Ammon's horn (tissue), 1 donor: ENCODE measurements at places on chromosomes 16 and 17.

- no peak for DNase-seq
Observed at GRCh38 chr16:80720804-80721371, 83.5 kb downstream of the CDYL2 start.

DNA sequence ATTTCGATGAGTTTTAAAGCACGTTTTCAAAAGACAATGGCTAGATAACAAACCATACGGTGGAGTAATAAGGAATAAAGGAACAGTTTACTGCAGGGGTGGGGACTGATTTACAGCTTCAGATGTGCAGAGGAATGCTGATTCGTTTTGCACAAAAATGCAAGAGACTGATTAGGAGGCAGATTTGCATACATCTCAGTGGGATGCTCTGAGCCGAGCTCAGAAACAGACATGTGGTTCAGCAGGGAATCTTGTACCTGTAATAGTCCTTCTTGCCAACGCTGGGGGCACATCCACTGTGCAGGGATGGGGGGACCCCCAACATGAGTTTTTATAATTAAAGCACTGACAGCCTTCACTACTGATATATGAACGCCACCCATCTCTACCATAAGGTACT, 308.0 kb downstream of the GRIN2A start:
- no peak for DNase-seq

- no peak for DNase-seq
Observed at GRCh38 chr17:57186226-57187019, 69.9 kb upstream of the MSI2 start.

- no peak for DNase-seq
Observed at GRCh38 chr17:73343739-73344454, 32.1 kb upstream of the CDC42EP4 start.

- DNase-seq: no peak
Observed at GRCh38 chr17:65072660-65073071, 16.1 kb upstream of the GNA13 start.

GRCh38 chr16:2178321-2179106, 17.9 kb downstream of the CASKIN1 start:
- DNase-seq: no peak

DNA sequence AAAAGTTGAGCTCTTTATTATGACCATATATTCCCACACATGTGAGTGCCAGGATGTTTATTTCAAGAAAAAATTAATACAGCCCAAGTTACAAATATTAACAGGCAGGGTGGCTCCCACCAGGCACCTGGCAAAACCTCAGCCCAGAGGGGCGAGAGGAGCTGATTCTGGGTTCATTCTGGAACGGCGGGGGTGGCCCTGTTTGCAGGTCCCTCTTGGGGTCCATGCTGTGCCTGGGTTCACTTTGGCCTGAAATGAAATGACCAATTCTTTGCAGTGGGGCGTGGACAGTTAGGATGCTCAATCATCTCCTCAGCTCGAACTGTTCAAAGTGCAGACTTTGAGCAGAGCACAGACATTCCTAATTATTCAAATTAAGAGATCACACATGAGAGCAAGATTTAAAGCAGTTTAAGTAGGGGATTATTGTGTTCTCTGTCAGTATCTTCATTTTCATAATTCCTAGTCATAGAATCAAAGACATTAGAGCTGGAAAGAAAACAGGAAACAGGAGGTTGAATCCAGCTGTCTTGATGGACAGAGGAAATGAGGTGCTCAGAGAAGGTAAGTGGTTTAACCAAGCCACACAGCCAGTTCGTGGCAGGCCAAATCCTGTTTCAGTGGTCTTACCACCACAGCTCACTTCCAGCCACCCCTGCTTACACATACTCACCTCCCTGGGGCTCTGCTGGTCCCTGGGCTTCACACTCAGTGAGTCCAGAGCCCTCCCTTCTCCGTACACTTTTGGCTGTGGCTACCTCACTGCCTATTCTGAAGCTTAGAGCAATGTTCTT, 363.9 kb upstream of the TNRC6C start:
- DNase-seq: no peak

GRCh38 chr17:56373981-56374833, 219.3 kb upstream of the NOG start:
- DNase-seq: no peak

DNA sequence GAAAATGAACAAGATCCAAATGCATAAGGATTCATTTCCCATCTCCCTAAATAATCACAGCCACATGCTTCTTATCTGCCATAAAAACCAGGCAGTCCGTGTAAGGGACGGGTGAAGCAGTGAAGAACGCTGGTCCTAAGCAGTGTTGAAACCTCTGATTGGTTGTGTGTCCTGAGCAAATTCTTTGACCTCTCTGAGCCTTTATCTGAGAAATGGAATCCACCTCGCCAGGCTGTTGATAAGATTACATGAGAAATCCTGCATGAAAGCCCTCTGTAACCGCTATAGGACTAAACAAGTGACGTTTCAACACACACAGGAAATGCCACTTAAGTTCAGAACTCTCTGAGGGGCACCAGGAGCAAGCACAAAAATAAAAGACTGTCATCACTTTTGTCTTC, 26.8 kb downstream of the GAS7 start:
- no peak for DNase-seq

DNA sequence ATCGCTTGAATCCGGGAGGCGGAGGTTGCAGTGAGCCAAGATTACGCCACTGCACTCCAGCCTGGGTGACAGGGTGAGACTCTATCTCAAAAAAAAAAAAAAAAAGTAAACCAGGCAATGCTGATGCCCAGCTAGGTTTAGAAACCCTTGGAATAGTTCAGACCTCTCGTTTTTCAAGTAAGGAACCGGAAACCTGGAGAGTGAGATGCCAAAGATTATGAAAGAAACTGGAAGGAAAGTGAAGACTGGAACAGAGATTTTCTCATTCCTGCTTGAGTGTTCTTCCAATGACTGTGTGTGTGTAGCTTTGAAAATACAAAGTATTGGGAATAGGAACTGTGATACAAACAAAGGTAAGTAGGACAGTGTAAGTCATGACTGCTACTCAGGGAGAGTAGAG, 35.7 kb downstream of the MYH3 start:
- no peak for DNase-seq

- no peak for DNase-seq
Observed at GRCh38 chr17:2814049-2814448, 17.8 kb downstream of the RAP1GAP2 start.

GRCh38 chr17:27106347-27106981, 187.4 kb upstream of the WSB1 start:
- DNase-seq: no peak

- DNase-seq: no peak
Observed at GRCh38 chr16:55938126-55938525, 63.0 kb upstream of the CES5A start.

DNA sequence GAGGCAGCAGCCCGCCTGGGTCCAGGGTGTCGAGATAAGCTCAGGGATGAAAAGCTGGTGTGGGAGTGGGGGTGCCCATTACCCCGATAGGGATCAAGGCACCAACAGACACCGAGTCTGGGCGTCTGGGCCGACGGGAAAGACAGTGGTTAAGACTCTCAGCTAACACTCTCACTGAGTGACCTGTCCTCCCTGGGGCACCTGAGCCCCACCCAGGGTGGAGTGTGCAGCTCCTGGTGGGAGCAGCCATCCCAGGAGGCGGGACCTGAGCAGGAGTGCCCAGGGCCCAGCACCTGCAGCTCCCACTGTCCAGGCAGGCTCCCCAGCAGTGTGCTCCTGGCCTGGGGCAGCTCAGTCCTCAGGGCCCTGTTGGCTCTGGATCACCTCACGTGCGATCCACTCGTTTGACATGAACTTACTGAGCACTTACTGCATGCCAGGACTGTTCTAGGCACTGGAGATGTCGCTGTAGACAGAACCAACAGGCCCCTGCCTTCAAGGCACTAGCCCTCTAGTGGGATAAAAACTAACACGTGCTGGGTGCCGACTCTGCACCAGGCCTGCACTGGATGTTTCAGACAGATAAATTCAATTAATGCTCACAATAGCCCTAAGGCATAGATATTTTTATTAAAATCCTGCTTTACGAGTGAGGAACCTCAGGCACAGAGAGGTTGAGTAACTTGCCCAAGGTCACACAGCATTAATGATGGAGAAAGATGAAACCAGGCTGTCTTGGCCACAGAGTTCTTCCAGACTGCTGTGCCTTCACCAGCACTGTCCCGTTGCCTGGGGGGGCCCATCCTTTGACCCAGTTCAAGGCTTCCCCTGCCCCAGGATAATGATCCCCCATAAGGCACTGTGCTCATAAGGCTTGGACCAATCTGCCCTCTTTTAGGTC, 1.9 kb downstream of the EVPLL start:
- DNase-seq: no peak

DNA sequence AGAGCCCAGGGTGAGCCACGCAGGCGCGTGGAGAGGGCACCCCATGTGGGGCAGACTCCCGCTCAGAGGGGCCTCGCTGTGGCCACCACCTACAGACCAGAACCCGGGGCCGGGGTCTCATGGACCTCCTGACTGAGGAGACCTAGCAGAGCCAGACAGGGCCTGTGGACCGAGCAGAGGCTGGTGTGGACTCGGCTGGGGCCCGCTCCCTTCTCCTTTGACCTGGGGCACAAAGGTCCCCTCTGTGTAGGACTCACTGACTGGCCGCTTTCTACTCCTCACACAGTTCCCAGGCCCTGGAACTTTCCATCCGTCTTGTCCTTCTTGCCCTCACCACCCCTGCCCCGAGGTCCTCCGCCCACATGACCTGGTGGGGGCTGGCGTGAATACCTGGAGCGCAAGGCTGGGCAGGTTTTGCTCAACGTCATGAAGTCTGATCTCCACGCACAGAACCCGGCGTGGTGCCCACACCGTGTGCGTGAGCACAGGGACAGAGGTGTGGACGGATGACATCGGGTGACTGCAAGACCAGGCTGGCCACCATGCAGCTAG, 44.7 kb upstream of the ACSF3 start:
- DNase-seq: no peak

- no peak for DNase-seq
Observed at GRCh38 chr16:1132431-1132830, 20.5 kb upstream of the CACNA1H start.

DNA sequence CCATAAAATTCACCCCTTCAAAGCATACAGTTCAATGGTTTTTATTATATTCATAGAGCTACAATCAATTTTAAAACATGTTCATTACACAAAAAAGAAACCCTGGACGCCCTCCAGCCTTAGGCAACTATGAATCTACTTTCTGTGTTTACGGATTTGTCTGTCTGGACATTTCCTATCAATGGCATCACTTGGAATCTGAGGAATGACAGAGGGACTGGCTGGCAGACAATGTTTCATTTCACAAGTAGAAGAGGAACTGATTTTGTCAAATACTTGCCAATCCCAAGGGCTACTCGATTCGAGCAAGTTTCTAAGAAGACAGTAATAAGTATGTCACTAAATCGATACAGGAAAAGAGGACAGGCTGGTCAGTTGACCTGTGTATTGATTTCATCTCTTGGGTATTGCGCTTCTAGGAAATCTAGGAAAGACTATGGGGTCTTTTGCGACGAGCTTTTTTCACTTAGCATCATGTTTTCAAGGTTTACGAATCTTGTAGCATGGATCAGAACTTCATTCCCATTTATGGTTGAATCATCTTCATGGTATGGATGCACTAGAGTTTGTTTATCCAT, 56.6 kb downstream of the RGS9 start:
- no peak for DNase-seq

GRCh38 chr16:48395375-48395774, 10.2 kb upstream of the SIAH1 start:
- no peak for DNase-seq

GRCh38 chr16:70630960-70631745, 15.2 kb upstream of the IL34 start:
- DNase-seq: no peak

- DNase-seq: no peak
Observed at GRCh38 chr16:80208015-80208414, 332.8 kb upstream of the DYNLRB2 start.

DNA sequence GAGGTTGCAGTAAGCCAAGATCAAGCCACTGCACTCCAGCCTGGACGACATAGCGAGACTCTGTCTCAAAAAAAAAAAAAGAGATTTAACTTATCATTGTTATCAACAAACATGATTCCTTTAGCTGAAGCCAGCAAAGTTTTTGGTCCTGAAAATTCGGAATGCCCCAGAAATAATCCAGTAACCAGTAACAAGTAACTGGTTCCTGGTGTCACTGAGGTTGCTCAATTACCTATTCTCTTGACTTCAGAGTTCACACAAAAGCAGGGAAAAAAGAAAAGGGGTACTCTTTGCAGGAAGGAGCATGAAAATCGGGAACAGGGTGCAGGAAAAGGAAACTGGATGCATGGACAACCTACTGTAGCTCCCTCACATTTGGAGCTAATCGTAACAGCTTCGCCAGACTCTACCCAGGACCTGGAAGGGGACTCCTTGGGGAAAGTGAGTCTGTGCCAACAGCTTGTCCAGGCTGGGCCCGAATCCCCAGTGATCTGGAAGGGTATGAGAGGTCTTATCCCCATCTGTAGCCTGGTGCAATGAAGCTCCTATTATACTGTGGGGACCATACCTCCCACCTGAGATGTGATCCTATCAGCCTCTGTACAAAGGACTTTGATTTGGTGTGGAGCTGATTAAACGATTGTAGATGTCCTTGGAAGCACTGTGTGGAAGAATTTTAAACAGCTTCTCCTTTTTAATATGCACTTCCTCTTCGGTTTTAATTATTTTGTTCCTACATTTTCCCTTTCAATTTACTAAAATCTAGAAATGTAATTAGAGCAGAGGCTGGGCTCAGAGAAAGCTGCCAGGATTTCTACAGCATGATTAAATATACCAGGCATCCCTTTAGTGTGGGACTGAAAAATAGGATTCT, 3.4 kb upstream of the SPOP start:
- DNase-seq: no peak

DNA sequence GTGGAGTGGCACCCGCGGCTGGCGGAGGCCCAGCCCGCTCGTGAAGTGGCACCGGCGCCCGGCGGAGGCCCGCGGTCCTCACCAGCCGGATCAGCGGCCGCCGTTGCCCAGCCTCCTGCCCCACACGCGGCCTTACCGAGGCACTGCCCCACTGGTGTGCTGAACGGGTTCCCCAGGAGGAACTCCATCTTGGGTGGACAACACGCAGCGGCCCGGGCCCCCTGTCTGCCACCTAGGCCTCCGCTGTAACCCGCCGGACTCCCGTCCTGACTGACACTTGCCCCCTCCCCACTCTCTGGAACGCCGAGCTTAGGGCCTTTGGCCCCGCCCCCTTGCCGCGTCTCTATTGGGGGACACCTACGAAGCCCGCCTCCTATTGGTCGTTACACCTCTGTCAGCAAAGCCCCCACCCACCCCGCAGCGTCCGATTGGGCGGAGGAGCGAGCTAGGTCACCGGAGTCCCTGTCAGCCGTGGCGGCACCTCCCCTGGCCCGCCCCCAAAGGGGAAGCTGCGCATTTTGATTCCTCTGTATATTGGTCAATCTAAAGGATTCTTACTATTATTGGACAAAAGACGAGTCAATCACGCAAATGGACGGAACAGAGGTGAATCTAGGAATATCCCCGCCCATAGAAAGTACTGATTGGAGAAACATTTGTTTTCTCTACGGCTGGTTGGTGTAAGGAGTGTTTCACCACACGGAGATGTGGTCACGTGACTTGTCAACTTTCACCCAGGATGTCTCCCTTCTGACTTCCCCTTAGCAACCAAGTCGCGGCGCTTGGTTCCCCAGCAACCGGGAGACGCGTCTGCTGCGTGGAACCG, at the start of the genes DRC3 and TOM1L2:
DRC3 (plus strand) TSS at position 737 of the 826 bp plus-strand sequence. CDS start 4,737 bp downstream, outside the sequence.
TOM1L2 (minus strand) TSS at position 275 of the 826 bp plus-strand sequence; CDS start at position 188, 87 bp downstream.
- DNase-seq: peak; percentile 100
